ENCODE measurements at places on chromosomes 4 and X. TPM values are rescaled to one million over a fixed set of nuclear protein-coding genes. Genes with fewer than 3 reads are reported as not detected.

The TMPRSS11D gene
- total RNA-seq = not detected

The SLC16A2 gene
- total RNA-seq = 13.7 TPM

The SASH3 gene
- 4.2 TPM for total RNA-seq

The ATP6AP2 gene
- total RNA-seq = 105 TPM
